Activated T-helper 1 cell treated with anti-CD3 and anti-CD28 coated beads, Interleukin-2, amount 50 U/mL, for 16 hours (primary cell): ENCODE measurements at places on chromosomes 7 and 10.

DNA sequence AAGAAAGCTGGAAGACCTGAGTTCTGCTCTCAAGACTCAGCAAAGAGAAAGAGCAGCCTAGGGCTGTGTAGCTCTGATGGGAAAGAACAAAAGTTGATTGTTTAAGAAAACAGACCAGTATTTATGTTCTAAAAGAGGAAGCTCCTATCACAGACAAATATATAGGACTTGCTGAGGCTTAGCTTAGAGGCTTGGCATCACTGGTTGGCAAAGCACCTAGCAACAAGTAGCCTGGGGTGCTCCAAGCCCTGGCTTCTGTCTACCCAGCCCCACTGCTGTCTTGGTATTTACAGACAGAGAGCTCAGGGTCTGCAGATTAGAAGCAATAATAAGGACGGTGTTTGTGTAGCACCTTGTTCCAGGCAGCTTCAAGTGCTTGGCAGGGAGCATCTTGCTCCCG lies 36.9 kb upstream of the CCDC3 start:
- no peak for DNase-seq

DNA sequence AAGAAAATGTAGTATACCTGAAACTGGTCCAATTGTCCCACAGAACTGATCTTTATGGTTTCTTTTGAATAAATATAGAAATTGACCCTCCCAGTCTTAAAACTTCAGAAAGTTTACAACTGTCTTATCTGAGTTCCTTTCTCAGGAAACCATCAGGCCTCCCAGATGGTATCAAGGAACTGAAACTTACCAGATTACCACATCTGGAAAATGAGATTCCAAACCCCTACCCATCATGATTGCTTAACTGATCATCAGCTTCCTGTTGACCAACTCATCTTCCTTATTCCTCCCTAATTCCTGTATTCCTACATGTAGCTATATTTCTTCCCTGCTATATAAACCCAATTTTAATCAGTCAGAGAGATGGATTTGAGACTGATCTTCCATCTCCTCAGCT lies 5.5 kb downstream of the VWDE start:
- no peak for DNase-seq

DNA sequence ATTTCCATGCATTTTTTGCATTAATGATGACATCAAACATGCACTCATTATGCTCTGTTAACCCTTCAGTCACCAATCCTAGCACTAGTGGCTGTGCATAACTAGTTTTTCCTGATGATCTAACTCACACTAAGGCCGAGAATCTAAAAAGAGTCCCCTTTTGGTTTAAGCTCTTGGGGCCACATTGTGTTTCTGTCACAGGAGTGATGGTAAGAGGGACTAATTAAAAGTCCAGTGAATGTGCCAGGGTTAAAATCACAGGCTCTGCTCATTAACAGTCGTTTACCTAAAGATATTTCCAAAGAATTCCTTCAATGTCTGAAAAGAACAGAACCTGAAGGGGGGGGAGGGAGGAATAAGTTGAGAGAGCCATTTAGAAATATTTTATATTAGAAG lies 359.0 kb upstream of the ANKRD30A start:
- DNase-seq: no peak

- DNase-seq: no peak
Measured at GRCh38 chr10:28250782-28251181, 52.1 kb downstream of the MPP7 start.

DNA sequence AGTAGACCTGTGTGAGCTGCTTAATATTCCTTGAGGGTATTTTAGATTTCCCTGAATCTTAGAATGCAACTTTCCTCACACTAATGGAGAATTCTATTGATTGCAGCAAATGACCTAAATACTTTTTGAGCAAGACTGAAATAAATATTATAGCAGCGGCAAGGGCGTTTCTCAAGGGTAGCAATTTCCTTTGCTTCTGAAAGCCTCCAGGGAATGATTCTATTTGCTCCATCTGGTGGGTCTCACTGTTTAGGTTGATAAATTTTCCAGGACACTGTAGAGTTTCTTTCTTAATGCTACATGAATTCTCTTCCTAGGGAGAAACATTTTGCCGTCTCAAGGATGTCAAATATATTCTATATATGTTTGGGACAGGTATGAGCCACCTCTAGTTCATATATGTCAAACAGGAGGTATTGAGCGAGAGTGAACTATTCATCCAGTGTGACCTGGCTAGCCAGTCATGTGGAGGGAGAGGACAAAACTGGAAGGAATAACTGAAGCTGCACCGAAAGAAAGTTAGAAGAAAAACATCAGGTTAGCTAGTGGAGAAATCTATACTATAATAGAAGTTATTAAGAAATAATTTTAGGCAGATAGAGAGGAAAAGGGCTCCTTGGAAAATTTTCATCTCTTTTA lies 57.9 kb upstream of the FZD8 start:
- no peak for DNase-seq

DNA sequence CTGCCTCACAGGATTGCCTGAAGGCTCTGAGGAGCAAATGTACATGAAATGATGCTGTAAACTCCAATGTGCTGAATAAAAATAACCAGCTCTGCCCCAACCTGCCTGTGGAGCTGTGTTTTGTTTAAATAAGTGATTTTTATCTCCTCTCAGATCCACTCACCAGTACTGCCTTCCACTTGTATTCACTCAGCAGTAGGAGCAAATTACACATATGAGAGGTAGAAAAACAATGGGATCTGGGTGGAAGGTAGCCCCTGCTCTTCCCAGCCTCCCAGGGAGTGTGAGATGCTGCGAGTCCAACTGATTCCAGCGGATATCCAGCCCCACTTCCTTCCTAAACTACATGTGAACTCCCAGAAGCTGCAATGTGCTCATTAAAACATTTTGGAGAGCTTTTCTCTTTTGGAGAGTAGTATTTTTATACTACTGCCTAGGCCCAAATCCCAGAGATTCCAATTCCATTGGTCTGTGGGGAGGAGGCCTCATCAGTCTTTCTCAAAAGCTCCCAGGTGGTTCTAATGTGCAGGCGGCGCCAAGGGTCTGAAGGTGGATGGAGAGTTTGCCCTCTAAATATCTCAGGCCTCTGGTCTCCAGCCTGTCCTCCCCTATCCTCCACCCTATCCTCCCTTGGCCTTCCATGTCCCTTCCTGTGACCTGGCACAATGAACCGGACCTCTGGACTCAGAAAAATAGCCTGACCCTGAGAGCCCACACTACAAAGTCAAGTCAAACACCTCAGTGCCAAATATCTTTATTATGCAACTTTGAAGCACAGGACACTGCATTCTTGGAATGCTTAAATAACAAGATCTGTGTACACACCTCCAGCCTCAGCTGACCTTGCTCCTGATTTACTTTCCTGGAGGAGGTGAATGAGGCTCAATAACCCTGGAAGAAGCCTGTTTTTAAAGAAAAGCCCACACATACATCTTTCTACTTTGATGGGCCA lies 46.2 kb downstream of the CPVL start:
- no peak for DNase-seq

DNA sequence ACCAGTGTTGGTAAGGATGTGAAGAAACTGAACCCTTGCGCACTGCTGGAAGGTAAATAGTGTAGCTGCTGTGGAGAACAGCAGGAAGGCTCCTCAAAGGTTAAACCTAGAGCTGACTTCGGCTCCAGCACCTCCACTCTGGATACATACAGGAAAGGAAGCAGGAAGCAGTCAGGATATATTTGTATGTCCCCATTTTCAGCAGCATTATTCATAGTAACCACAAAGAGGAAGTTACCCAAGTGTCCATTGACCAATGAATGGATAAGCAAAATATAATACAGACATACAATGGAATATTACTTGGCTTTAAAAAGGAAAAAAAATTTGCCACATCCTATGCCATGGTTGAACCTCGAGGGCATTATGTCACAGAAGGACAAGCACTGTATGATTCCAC lies 15.0 kb downstream of the RET start:
- DNase-seq: no peak

GRCh38 chr10:43060291-43060690 lies 16.6 kb upstream of the RET start:
- DNase-seq: no peak

- no peak for DNase-seq
Measured at GRCh38 chr10:124546055-124546369, 84.4 kb downstream of the LHPP start.

- DNase-seq: no peak
Measured at GRCh38 chr7:133698127-133698526, 429.0 kb upstream of the LRGUK start.

- DNase-seq: no peak
Measured at GRCh38 chr7:96388166-96388565, 66.3 kb upstream of the SLC25A13 start.

- no peak for DNase-seq
Measured at GRCh38 chr10:22365233-22365632, 19.9 kb downstream of the SPAG6 start.

- DNase-seq: peak; percentile 33
Measured at GRCh38 chr7:78039790-78040776, 241.5 kb downstream of the PHTF2 start.

- DNase-seq: no peak
Measured at GRCh38 chr7:148773334-148773733, 74.6 kb downstream of the CUL1 start.

DNA sequence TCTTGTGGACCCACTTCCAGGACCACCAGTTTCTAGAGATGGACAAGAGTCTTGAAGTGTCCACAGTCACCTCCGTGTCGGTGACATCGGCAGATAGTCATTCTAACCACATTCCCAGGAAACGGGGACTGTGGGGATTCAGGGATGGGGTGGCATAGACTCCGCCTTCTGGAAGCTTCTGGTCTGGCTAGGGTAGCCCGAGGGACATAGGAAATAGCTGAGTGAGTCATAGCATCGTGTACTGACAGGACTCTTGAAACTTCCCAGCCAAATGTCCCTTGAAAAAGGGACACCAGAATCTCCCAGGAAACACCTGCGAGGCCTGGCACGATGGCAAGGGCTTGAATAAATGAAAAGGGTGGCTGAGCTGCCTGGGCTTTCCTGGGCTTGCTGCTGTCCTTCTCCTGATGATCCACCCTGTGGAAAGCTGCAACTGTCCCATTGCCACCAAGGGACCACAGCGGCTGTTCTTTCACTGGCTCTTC lies 84.1 kb upstream of the LRRC4 start:
- DNase-seq: no peak

DNA sequence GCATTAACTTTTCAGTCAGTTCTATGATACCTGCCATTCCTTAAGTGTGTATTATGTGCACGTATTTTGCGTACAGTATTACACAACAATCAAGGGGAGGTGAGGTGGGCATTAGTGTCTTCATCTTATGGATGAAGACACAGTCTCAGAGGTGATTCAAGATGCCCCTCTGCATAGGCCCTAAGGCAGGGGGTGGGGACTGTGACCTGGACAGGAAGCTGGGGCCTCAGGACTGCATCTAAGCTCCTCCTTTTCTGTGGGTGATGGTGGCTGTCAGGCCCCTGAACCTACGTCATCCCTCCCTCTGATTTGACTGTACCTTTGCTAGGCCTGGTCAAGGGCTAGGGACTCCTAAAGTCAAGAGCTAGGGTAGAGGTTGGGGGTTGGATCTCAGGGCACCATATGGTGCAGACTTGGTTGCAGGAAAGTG lies 38.9 kb downstream of the HK1 start:
- DNase-seq: no peak

GRCh38 chr10:126012485-126012884 lies 116.1 kb downstream of the FANK1 start:
- no peak for DNase-seq

DNA sequence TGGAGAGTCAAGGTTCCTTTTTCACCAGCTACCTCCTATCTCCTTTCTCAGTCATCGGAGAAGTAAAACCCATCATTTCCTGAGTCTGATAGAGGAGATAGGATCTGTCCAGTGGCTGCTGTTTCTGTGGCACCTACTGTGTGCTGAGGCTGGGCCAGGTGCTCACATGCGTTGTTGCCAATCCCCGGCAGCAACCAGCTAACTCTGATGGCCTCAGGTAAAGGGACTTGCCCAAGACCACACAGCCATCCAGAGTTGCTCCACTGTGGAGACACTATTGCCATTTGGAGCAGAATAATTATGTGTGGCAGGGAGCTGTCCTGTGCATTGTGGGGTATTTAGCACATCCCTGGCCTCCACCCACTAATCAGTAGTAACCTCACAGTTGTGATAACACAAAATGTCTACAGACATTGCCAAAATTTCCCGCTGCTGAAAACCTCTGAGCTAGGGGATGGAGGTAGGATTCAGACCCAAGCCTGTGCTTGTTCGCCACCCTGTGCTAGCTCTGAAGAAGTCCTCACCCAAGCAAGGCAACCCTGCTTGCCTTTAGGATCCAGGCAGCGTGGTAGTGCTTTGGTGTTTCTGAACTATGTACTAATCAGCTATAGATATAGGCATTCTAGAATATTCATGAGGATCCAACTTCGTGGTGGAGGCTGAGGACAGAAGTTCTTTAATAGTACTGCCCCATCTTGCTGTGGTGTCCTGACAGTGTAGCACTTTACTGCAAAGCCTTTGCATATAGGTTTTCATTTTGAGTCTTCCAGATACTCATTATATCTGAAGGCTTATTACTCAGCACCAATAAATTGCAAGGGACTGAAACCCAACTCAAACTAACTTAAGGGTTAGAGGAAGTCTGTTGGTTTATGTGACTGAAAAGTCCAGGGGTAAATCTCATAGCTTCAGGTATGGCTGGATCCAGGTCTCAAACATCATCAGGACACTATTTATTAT lies 164.6 kb downstream of the GRK5 start:
- DNase-seq: no peak

DNA sequence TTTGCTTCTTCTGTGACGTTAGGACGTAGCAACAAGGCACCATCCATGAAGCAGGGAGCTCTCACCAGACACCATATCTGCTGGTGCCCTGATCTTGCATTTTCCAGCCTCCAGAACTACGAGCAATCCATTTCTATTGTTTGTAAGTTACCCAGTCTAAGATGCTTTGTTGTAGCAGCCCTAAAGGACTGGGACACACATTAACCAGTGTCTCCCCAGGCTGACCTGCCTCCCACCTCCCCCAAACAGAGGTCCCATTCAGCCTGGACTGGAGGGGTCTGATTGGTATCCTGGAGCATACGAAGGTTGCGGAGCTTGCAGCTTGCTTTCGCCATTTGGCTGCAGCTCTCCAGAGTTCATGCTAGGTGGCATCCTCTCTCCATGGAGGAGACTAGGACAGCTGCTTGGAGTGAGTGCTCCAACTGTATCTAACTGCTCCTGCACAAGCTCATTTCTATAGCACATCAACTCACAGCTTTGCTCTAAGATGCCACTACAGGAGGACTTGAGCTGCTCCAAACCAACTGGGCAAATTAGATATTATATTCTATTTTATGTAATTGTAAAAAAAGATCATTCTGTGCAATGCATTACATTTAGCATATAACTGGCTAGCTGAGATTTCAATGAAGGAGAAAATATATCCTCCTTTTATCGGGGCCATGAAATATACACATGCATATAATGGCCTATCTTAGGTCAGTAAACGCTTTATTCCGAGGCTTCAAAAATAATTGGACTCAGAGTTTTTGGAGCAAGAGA lies 8.0 kb upstream of the GRK5 start:
- no peak for DNase-seq

DNA sequence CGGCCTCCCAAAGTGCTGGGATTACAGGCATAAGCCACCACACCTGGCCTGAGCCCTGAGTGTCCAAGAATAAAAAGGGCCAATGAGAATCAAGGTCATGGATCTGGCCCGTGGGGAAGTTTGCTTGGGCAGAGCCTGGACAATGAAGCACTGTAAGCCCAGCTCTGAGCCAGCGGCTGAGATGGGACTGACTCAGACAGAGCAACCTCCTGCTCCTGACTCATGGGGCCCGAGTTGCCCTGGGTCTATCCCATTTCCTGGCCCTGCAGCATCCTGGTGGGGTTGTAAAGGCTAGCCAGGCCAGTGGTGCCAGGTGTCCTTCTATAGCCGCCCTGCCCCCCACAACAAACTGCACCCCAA lies 5.2 kb upstream of the MYH16 start:
- DNase-seq: no peak
